GM10248 (cell line): ENCODE measurements at places on chromosomes 6 and 20.
A peak's percentile ranks its signal among the peaks of the same experiment; 100 is the strongest.

- DNase-seq, result no peak
Measured at GRCh38 chr6:153301602-153302001, 170.5 kb upstream of the RGS17 start.

- no peak for DNase-seq
Measured at GRCh38 chr6:35674594-35674993, 14.1 kb downstream of the FKBP5 start.

- DNase-seq, result no peak
Measured at GRCh38 chr6:95091823-95092436, 485.4 kb upstream of the MANEA start.

GRCh38 chr20:49990271-49990720 lies 7.5 kb downstream of the SNAI1 start:
- no peak for DNase-seq

DNA sequence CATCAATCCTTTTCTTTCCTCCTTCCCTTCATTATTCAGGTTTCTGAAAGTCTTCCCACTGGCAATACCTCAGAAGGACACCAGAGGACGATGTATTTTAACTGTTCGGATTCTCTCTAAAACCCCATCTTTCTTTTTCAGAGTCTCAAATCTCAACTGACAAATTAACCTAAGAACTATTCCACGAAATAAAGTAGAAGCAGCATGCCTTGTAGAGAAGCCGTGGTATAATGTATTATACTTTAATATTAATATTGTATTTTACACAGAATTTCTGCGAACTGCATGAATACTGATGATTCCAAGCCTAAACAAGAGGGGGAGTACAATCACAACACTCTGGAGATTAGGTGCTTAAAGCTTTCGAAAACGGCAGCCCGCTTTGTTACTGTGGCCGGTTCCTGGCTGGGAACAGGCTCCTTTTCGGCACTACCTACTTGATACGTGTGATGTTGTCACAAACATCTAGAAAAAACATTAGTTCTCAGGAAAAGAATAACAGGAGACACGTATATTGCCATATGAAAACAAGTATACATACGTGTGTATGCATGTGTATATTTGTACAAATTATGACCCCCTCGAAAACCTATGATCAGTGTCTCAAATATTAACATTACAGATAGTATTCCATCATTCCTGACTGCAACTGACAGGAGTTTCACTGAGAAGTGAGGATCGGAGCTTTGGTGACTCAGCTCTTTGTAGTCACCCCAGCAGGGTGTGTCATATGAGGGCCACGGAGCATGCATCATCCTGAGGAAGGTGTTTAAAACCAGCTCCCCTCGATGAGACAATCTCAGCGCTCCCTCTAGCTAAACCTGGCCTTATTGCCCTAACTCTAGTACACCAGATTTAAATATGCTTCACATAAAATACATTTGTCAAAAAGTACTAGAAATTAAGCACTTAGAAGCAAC lies 319.7 kb upstream of the TCF21 start:
- peak; percentile 23 for DNase-seq

GRCh38 chr6:166005944-166006899 lies 161.4 kb downstream of the TBXT start:
- no peak for DNase-seq

GRCh38 chr6:151999194-151999593 lies 191.7 kb downstream of the ESR1 start:
- no peak for DNase-seq

DNA sequence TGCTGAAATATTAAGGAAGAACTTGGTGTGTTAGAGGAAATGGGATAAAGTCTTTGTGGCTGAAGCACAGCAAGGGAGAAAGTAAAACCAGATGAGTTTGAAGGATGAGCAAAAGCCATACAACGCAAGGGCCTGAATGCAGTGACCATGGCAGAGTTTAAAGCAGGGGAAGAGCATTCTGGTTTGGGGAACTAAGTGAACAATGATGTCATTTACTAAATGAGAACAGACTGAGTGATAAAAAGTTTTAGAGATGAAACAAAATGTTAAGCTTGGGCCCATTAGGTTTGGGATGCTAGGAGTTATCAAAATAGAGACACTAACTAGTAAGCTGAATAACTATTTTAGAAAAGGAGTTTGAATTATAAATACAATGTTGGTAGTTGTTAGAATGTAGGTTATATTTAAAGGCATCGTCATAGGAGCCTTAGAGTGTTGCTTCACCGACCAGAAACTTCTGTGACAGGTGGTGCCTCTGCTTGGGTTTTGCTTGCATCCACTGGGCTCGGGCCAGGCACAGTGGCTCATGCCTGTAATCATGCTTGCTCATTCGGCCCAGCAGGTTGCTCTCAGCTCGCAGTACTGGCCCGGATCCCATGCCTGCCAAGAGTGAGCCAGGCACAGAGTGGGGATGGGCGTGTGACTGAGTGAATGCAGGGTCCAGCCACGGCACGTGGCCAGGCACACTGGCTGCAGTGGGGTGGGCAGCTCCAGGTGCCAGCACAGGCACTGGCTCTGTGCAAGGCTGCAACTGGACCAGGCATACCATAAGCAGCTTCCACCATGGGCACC lies 37.4 kb upstream of the OPRM1 start:
- DNase-seq, result no peak

DNA sequence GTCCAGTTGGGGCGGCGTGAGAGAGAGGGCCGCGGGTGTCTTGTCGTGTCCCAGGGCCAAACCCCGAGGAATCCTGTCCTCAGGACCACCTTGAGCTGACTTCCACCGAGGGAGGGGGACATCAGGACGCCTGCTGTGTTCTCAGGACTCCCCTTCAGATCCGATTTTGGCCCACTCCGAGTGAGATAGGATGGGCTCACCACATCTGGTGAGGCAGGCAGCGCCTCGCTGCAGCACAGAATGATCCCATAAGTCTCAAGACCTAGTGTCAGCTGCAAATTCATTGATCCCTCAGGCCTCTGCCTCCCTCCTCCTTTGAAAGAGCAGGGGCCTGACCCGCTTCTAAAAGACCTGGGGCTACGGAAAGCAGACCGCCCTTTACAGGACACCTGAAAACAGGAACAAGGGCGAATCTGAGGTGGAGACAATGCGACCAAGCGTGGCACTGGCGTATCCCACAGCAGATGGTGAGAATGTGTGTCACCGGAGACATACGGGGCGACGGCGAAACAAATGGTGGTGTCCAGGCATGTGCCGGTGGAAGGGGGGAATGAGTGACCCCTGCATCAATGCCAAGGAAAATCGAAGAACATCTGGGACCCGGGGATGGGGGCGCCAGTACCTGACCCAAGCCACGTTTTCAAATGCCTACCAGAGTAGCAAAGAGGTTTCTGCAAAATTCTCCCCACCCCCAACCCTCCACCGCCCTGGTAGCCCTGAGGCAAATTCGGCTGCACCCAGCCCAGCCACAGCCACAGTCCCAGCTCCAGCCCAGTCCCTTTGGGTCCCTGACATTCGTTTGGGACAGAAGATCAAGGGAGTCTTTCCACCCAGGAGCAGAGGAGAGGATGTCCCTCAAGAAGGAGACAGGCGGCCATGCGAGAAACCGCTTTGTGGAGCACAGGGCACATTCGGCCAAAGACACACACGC lies 162.1 kb upstream of the ZNF337 start:
- no peak for DNase-seq

DNA sequence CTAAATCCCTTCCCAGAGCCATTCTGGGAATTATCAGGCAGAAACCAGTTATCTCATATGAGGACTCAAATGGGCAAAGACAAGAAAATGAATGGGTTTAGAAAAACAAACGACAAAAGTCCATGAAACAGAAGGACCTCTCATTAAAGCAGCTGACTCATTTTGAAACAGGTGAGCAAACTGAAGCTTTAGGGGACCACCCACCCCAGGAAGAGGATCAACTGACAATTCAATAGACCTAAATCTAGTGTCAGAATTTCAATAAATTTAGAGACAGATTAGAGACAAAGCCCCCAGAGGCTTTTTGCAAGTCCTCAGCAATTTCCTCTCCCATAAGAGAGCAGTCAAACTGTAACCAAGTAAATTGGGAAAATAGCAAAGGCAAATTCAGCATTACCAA lies 333.8 kb downstream of the PTPRT start:
- DNase-seq, result no peak

- no peak for DNase-seq
Measured at GRCh38 chr20:35702051-35702823, 3.0 kb downstream of the ROMO1 start.

GRCh38 chr6:137731600-137731959 lies 135.5 kb upstream of the TNFAIP3 start:
- no peak for DNase-seq
